Activated naive CD4-positive, alpha-beta T cell treated with anti-CD3 and anti-CD28 coated beads, Interleukin-2, amount 10 ng/mL, durations not matched to agents 5 hours and 36 hours (primary cell): ENCODE measurements at places on chromosomes 12 and 14. TPM values are rescaled to one million over a fixed set of nuclear protein-coding genes. Genes with fewer than 3 reads are reported as not detected.

Gene PUS1
- total RNA-seq, result 42.6 TPM

Gene PRKD1
- not detected for total RNA-seq

Gene CISTR
- total RNA-seq, result not detected

Gene CLEC2A
- total RNA-seq, result not detected

Gene SDR9C7
- not detected for total RNA-seq

Gene CLIP1
- 60.2 TPM for total RNA-seq

Gene COX8C
- total RNA-seq, result not detected

Gene GPR84
- 0.31 TPM for total RNA-seq

Gene DBX2
- total RNA-seq, result not detected

Gene C12orf43
- 15.2 TPM for total RNA-seq

Gene P2RX7
- total RNA-seq, result 52.1 TPM

Gene CMA1
- not detected for total RNA-seq
